CD4-positive, alpha-beta T cell treated with Interleukin-17A for 4 hours (primary cell): ENCODE measurements at places on chromosomes 4 and X.

DNA sequence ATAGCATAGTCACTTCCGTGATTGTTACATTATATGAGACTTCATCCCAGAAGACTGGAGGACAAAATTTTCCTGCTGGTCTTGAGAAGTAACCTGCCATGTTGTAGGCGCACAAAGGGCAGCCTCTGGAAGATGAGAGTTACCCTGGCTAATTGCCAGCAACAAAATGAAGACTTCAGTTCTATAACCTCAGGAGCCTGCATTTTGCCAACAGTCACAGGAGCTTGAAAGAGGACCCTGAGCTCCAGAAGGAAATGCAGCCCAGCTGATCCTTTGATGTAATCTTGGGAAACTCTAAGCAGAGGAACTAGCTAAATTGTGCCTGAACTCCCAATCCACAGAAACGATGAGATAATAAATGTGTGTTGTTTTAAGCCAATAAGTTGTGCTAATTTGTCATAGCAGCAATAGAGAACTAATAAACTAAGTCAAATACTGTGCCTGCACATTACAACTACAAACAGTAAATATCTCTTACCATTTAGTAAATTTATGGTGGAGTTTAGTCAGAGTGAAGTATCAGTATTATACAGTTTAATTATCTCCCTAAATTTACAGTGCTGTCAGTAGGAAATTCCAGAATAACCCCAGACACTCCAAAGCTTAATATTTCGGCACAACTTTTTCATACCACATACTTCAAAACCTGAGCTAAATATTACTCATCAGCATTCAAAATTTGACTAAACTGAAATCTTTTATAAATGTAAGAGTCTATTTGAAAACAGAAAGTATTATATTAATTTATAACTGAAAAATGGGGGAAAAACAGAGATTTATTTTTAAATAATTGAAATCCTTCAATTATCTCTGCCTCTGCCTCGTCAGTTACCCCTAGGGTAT is 90.1 kb upstream of the MAPK10 start:
- no peak for DNase-seq

- no peak for DNase-seq
These were observed 87.9 kb downstream of the ZXDA start for GRCh38 chrX:57822398-57822797.

DNA sequence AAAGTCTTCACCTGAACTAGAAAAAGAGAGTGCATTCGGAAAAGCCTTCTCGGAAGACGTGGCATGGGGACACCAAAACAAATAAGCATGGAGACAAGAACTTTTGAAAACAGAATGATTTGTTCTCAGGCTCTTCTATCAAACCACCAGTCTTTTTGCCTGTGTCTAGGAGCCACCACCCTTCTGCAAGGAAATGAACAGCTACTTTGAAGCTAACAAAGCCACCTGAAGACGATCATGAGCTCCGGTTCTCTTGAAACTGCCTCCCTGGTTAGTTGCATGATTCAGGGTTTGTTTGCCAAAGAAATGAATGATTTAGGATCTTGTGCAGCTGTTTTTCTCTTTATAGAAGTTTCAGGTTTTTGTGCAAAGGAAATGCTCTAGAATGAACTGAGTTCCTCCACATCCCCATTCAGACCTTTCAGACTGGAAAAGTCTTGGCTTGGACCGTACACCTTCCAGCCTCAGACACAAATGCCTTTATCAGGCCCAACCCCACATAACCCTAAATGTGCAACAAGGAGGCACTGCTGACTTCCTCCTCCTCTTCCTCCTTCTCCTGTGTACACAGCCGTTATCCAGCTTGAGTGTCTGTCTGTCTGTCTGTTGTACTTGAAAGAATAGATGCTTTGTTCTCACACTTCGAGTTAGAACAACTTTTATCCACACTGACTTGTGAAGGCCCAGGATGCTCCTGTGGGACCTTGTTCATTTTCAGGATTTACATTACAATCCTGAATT is 334.8 kb upstream of the KLF3 start:
- DNase-seq, result peak; percentile 53

DNA sequence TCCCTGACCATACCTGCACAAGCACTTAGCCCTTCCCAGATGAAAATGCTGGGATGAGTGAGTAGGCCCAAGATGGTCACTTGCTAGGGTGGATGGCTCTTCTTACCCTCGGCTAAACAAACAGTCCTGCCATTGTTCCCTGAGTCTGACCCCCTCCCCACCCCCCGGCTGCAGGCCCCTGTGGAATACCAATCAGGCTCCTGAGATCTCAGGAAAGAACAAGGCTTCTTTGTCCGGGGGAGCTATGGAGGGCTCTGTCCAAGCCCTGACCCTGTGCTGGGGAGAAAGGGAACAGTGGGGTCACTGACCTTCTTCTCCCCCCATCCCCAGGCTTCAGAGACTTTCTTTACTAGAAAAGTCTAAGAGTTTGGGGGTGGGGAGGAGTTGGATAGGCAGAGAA is 6.0 kb downstream of the PLP1 start:
- DNase-seq, result no peak

DNA sequence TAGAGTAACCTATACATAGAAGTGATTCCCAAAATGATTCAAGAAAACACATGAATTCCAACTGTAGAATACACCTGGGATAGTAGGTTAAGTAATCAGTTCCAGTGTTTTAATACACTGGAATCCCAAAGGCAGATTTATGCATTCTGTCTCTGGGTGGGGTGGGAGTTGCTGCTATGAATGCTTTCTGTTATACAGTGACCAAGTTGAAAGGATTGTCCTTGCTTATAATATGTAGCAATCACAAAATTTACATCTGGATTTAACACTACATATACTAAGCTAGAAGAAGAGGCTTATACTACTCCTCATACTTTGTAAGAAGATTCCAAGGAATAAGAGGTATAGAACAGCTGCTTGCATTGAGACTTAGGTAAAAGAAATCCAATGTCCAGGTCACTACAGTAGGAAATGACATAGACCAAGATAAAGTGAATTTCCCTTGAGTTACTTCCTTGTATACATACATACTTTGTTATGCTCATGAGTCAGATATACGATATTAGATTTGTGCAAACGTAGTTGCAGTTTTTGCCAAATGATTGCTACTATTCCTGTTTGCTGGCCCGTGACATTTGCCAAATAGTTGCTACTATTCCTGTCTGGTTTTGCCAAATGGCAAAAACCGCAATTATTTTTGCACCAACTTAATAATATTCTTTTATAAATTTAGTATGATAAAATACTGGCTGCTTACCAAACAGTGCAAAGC is 210.5 kb upstream of the DIAPH2 start:
- no peak for DNase-seq

DNA sequence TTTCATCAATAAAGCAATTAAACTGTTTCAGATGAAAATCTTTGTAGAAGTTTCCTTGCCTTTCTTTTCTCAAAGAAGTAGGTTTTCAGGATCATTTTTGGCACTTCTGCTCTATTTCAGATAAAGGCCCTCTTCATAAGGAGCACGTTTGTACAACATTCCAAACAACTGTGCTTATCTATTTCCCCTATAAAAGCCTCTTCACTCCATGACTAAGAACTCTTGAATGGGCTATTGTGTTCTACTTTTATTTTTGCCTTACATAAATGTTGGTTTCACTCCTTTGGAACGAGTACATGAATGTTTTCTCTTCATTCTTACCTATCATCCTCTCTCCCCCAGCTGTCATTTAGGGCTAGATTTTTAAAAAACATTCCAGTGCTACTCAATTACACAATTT is 288.0 kb upstream of the PPP1R2C start:
- DNase-seq, result no peak

DNA sequence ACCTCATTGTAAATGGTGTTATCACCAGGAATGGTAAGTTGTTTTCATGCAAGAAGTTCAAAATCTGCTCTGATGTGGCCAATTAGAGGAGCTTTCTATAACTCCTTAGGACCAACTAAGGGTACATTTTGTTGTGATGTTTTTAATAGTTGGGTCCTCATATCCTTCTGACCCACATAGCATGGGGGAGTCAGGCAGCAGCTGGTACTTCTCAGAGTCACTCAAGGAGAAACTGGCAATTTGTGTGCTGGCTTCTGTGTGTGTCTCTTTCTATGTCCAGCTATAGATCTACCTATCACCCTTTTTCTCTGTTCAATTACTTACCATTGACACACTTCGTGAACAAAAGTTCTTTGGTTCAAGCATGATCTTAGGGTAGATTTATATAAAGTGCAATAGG is 194.3 kb upstream of the TENM3 start:
- DNase-seq, result no peak

- peak; percentile 40 for DNase-seq
These were observed 37.5 kb upstream of the STK26 start for GRCh38 chrX:131985526-131986049.

GRCh38 chrX:2500803-2501558 is at the start of the genes DHRSX and ZBED1:
TSS of gene DHRSX (minus strand) at chrX:2500976. CDS start at chrX:2500925, 51 bp downstream.
TSS of gene ZBED1 (minus strand) at chrX:2500976. CDS start at chrX:2490719, 10,257 bp downstream.
- peak; percentile 67 for DNase-seq

- DNase-seq, result no peak
These were observed 7.7 kb downstream of the HAND2 start for GRCh38 chr4:173522160-173522950.

GRCh38 chr4:185846505-185847150 is 34.6 kb upstream of the SORBS2 start:
- DNase-seq, result no peak

GRCh38 chr4:47543331-47543730 is 58.3 kb downstream of the ATP10D start:
- DNase-seq, result no peak

- peak; percentile 86 for DNase-seq
These were observed 50.8 kb downstream of the PRPS1 start for GRCh38 chrX:107678957-107679740.

GRCh38 chr4:3869174-3869572 is 103.0 kb downstream of the ADRA2C start:
- DNase-seq, result no peak

GRCh38 chr4:17170131-17170530 is 271.7 kb upstream of the LDB2 start:
- no peak for DNase-seq

- no peak for DNase-seq
These were observed 141.3 kb downstream of the CPE start for GRCh38 chr4:165520086-165520485.

DNA sequence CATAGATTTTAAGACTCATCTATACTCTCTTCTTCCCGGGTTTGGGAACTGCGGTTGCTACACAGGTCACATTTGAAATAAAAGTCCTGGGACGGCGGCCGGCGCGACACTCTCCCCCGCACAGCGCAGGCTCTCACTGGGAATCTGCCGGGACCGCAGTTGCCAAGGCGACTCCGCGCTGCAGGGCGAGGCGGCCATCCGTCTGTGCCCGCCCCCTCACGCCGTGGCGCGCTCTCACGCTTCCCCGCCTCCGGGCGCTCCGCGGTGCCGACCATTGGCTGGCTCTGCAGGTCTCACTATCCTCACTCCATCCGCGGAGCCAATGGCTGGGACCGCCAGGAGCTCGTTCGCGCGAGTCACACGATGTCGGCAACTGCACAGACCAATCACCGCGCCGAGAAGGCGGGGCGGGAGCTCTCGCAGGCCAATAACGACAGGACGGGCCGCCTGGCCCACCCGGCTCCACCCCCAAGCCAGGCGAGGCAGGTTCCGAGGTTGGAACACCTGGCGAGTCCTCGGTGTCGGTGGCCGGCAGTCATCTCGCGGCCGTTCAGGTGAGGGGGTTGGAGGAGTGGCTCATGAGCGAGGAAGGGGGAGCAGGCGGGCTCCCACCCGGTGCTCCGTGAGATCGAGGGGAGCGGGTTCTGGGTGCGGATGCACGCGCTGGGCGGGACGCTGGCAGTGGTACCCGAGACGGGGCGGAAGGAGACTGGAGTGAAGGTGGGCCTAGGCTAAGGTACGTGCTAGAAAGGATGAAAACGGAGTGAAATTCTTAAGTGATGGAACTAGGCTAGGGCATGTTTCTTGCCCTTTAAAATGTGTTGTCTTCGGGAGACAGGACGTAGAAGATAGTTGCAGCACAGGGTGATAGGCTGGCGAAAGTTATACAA is at the start of gene MSMO1:
TSS of gene MSMO1 (plus strand) at position 459 of the 890 bp plus-strand sequence. CDS start 5,702 bp downstream, outside the sequence.
- peak; percentile 97 for DNase-seq
